AML-193 (cell line): ENCODE measurements at places on chromosomes 3 and 15.

DNA sequence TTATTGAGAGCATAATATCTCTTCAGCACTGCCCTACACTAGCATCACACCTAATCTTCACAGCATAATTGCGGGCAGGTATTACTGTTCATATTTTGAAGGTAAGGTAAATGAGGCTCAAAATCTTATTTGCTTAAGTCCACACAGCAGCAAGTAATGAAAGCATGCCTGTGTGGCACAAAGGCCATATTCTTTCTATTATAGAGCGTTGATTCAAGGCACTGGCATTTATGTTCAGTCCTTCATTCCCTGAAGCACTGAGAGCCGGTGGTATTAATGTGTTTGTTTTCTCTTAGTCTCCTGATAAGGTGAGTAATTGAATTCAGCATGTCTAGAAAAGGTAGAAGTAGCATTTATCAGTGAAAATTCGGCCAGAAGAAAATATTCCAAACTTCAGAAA is 231.2 kb downstream of the BBX start:
- no peak for DNase-seq

- DNase-seq: no peak
Measured at GRCh38 chr3:150184426-150185071, 213.9 kb upstream of the PFN2 start.

DNA sequence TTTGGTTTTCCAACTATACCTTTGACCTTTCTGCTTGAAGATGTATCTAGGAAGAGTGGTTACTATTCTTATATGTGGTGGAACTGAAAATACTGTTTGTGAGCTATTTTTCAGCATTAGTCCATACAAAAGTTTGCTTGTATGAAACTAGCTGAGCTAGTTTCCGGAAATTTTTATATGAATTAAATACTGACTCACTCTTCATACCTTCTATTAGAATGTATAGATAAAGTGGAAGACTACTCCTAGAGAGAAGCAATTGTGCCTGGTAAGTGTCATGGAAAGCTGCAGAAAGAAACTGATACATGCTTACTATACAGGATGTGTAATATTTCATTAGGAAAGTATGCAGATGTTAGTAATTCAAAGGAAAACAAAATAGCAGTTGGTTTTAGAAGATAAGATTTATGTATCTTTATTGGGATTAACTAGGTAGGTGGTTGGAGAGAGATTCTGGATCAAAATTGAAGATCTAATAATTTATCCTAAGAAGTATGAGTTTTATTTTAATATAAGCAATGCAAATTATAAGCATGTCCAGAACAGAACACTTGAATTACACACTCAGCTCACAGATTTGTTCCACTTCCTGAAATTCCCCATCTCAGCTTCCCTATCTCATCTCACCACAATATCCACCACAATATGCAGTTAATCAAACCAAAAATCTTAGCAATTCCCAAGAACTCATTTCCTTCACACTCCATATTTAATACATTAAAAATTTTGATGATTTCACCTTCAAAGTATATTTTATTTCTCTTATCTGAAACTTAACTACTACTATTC is 82.8 kb downstream of the BCHE start:
- peak; percentile 7 for DNase-seq

GRCh38 chr3:73399106-73399505 is 225.6 kb downstream of the PDZRN3 start:
- DNase-seq: no peak

DNA sequence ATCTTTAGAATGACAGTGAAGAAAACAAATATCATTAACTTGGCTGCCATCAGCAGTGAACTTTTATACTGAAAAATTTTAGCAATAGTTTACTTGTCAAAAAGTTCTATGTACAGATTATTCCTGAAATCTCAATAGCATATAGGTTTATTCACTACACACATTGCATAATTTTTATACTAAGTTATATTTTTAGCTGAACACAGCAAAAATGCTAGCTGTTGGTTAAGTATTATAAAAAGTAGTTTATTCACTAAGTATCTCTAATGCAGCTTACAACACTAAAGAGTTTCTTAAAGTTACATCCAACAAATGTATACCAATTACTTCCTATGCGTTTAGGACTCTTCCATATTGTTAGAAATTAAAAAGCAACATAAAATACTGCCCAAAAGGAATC is 131.9 kb downstream of the SCAPER start:
- no peak for DNase-seq

DNA sequence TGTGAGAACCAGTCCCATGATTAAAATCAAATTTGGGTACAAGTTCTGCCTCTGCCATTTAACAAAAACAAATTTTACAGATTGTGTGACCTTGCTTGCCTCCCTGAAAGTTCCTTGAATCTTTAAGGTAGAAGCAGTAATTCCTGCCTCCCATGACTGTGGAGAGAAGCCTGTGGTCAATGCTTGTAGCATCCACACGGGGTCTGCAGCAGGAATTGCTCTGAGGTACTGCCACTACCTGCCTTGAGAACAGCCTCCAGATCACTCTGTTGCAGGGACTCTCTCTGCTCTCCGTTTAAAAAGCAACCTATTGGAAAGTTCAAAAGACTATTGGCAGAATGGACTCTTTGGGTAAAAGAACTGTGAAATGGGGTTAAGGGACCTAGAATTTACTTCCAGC is 75.9 kb downstream of the SST start:
- no peak for DNase-seq

- no peak for DNase-seq
Measured at GRCh38 chr15:83926116-83926515, 272.2 kb downstream of the ADAMTSL3 start.

DNA sequence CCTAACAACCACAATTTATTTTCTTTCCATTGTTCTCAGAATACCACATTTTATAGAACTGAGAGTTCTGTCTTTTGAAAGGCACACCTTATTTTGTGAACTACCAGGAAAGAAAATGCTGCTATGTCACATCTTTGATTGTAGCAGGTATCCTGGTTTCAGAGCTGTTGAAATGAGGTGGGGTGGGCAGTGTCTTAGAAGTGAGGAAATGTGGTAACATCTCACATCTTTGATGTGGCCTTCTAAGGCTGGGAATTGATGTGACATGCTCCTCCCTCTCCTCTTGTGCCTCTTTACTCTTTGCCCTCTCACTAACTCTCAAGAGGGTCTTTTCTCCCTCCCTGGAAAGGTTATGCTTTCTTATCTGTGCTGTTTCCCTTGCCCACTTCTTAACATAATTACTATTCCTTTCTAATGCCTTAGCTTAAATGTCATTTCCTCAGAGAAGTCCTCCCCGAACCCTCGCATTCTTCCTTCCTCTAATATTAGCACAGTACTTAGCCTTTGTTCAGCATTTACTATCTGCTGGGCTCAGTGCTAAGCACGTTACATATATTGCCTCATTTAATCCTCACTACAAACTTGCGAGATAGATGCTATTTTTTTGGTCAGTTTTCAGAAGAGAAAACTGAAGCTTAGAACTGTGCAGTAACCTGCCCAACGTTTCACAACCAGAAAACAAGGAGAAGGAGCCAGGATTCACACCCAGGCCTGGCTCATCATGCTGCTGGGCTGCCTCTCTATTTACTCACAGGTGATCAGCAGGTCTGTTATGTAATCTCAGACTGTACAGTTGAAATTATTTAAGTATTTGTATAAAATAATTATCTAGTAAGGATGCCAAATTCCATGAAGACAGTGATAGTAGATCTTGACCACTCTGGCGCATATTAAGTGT is 24.0 kb upstream of the SPTSSB start:
- DNase-seq: no peak

DNA sequence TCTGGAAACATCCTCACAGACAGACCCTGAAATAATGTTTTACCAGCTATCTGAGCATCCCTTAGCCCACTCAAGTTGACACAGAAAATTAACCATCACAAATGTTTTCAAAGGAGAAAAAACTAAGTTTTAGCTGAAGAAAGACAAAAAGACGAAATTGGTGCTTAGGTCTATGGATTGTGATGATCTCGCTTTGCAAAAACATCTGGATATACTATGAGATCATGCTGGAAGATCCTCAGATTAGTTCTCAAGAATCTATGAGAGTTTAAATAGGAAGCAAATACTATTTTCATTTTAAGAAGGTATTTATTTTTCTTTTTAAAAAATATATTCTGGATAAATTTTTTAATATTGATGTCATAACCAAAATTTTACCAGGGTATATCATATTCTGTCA is 42.6 kb upstream of the MBNL1 start:
- DNase-seq: no peak

- no peak for DNase-seq
Measured at GRCh38 chr15:38217191-38217595, 35.4 kb upstream of the SPRED1 start.

DNA sequence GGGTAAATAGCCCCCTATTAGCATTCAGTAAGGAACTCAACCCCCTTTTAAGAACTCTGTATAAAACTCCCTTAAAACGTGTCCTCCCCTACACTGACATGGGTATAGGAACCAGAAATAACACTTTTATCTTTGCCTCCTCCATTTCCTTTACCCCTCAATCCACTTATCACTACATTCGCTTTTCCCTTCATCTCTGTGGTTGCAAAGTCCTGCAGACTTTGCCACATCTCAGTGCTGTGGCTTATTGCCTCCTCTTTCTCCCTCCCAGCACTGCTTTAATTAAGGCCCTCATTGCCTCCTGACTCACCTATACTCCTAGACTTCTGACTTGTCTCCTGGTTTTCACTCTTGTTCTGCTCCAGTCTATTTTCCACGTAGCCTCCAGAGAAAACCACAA is 94.3 kb upstream of the GADL1 start:
- DNase-seq: no peak

DNA sequence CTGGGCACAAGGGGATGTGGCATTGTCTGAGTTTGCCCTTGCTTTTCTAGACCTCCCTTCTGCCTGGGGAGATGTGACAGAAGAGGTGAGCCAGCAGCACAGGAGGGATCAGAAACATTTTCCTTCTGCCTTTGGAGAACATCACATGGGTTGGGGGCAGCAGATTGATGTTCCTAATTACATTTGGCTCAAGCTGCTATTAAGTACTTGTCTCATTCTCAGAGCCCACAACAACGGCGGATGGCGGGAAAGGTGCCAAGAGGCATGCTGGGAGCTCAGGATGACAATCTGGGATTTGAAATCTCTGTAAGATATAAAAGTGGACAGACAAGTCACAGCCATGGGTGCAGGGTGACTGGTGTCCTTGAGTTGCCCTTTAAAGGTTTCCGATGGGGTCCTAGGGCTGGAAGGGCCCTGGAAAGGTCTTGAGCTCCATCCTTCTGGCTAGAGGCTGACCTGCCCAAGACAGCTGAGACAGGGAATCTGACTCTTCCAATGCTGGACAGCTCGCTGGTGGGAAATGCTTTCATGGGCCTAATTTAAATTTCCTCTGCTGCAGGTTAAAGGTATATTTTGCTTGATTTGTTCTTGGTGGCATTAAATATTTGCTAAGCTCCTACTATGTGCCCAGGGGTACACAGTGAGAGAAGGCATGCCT is 2.4 kb upstream of the CORO2B start:
- DNase-seq: no peak

DNA sequence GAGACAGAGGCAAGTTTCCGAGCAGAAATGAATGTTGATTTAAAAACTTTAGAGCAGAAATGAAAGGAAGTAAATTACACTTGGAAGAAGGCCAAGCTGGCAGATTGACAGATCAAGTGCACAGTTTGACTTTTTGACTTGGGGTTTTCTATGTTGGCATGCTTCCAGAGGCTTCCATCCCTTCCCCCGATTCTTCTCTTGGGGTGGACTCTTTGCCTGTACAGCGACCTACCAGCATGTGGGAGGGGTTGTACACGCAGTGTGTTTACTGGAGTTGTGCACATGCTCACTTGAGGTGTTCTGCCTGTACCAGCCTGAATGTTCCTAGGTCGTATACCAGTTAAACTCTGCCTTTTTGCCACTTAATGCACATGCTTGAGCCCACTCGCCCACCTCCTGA is 701.5 kb upstream of the GBE1 start:
- no peak for DNase-seq

- no peak for DNase-seq
Measured at GRCh38 chr3:87615506-87615905, 339.1 kb upstream of the POU1F1 start.

GRCh38 chr3:113253702-113254101 is 42.3 kb downstream of the BOC start:
- DNase-seq: no peak

GRCh38 chr3:170387950-170388349 is 30.4 kb downstream of the SKIL start:
- DNase-seq: no peak
